ENCODE measurements at places on chromosomes 1 and 21.

DNA sequence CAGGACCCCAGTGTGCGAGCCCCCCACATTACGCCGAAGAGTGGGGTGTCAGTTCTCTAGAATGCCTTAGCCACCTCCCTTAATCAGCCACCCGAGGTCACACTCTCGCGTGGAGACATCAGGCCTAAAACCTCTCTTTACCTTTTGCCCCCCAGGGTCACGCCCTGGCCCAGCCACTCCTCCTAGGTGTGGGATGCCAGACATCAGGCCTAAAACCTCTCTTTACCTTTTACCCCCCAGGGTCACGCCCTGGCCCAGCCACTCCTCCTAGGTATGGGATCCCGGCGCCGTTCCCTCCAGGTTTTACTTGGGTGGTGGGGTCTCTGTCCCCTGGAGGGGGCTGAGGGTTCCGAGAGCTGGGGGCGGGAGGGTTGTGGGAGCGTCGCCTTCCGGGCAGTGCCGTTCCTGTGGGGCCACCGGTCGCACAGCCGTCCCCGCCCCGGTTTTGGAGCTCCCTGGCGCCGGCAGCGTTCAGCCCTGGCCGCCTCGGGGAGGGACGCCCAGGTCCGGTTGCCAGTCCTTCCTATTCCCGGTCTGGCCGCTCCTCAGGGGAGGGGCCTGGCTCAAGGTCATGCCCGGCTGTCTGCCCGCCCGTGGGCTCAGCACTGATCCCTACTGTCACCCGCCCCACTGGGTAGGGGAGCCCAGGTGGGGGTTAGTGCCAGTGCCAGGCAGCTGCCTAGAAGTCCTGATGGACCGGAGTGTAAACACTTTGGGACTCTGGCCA is 882 bp downstream of the VPS13D start:
- no peak for DNase-seq

DNA sequence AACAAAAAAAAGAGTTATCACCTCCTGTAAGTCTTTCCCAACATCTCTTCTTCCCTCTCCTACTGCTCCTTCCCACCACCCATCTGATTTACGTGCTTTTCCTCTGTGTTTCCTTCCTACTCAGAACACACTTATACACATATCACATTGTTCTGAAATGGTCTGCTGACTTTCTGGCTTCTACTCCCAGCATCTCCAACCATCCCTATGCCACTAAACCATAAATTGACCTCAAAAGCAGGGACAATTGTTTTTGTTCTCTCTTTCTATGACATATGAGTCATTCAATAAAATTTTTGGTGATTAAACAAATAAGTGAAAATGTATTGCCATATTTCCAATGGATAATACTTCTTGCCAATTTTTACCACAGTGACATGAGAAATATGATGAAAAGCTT is 8.2 kb downstream of the GOLPH3L start:
- DNase-seq = no peak

DNA sequence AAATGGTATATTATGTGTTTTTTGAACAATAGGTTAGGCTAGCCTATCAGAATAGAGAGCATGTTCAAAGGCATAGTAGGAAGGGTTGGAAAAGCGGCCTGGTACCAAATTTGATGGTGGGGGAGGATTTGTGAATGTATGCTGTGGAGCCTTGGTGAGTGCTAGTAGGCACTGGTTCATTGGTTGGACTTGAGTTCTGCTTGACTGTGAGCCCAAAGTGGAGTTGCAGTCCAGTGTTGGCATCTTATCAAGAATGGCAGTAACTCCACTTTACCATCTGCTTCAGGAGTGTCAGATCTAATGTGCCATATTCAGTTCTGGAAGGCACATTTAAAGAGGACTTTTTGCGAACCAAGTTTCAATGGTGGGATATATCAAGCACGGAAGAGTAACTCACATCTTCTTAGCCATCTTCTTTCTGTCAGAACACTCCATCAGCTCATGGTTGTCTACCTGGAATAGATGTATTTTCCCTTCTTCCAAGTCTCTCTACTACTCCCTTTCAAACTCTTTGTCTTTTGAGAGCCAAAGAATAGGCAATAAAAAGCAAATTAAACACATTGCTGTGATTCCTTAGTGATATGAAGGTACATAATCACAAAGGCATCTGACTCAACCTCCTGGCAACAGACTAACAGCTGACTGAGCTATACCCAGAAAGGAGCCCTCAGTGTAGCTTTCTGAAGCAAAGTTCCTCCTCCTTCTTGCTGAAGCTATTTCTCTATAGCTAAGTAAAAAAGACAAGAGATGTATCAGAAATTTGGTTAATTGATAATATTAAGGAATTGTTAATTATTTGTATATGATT is 21.7 kb downstream of the LRRC8B start:
- peak; percentile 44 for DNase-seq

GRCh38 chr1:77336729-77337128 is 54.9 kb downstream of the AK5 start:
- DNase-seq = peak; percentile 17

DNA sequence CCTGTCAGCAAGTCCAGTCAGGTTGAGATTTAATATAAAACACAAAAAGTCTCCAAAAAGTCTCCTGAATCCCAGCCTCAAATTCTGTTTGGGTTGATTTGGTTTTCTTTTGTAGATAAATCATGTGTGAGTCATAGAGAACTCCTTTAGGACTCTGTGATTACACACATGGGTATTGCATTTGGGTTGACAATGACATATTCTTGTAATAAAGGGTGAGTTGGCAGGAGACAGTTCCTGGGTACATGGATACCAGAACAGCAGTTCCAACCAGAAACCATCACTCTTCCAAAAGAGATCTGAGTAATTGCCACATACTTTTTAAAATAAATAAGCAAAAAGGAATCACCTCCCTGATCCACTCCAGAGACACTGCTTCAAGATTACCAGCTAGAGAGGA is 8.9 kb downstream of the CR2 start:
- peak; percentile 59 for DNase-seq

DNA sequence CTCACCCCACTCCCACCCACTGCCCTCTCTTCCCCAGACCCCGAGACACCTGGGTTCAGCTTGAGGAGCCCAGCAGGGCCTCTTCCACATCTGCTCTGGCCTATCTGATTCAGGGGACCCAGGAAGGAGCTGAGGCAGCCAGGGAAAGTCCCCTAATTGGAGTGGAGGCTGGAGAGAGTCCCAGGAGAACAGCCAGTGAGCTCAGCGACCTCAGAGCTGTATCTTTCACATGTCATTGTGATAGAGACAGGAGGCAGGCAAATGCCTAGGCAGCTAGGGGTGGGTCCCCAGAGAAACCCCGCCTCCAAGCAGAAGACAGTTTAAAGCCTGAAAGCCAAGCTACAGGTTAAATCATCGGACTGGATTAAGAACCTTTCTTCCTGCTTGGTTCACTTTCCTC is 122.7 kb downstream of the MATN1 start:
- no peak for DNase-seq

DNA sequence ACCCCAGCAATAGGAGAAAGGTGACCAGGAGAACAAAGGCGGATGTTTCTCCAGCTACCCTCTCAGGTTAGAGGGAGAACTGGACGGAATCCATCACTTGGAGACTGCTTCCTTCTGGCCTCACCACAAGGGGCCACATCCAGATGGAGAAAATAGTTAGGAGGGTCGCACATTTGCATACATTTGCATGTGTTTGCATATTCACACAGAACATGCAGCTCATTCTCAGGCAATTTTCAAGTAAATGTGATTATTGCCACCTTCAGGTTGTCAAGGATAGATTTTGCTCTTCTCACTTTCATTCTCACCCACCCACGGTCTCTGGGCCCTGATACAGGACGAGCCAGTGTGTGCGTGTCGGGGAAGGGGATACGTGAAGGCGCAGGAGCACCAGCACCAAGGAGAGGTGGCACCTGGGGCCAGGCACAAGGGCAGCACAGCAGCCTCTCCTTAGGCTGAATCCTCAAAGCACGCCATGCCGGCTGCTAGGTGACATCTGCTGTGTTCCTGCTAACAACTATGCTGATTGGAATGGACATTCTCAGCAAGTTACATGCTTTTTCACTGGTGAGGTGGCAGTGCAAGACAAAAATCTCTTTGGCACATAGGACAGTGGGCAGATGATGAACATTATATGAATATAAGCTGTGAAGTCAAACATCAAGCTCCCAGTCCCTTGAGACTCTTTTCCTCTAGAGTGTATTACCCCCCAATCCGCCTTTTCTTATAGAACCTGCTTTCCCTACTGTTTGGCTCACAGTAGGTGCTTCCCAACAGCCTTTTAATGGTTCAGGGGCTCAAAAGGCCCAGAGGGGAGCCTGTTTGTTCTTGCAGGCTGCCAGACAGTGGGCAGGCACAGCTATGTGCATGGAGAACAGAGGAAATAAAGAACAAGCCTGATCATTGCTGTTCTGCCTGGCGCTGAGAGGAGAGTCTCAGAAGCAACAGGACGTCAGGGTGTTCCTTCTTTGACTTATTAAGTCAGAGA is 14.3 kb downstream of the ACKR1 start:
- no peak for DNase-seq

- DNase-seq = no peak
Observed at GRCh38 chr1:15736892-15737261, 819 bp downstream of the SLC25A34 start.

GRCh38 chr21:38861989-38862683 is 56.4 kb downstream of the ETS2 start:
- peak; percentile 47 for DNase-seq

- DNase-seq = no peak
Observed at GRCh38 chr1:230102046-230102445, 35.0 kb downstream of the GALNT2 start.

- DNase-seq = no peak
Observed at GRCh38 chr1:164704954-164705353, 146.0 kb downstream of the PBX1 start.

- DNase-seq = no peak
Observed at GRCh38 chr1:159239551-159240220, 35.0 kb downstream of the ACKR1 start.

GRCh38 chr1:1212780-1213344 is 1.1 kb downstream of the TNFRSF4 start:
- DNase-seq = no peak

DNA sequence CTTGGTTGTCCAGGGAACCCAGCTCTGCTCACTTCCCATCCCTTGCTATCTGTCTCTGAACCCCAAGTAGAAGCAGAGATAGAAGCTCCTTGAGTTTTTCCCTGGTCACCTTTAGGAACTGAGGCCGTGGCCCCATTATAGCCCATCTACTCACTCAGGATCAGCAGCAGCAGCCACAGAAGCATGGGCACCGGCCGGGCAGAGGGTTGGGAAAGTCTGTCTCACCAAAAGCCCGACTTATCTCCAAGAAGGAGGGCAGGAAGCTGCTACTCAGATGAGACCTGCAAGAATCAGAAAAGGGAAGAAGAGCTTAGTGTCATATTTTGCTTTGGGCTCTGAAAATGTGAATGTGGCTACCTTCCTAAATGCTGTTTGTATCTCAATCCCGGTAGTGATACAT is 264 bp downstream of the FCRL3 start:
- DNase-seq = no peak

GRCh38 chr1:7620196-7620595 is 150.9 kb upstream of the VAMP3 start:
- no peak for DNase-seq

- no peak for DNase-seq
Observed at GRCh38 chr1:1899266-1899966, 8.5 kb upstream of the GNB1 start.

- peak; percentile 81 for DNase-seq
Observed at GRCh38 chr1:12436817-12437599, 181.0 kb downstream of the DHRS3 start.

DNA sequence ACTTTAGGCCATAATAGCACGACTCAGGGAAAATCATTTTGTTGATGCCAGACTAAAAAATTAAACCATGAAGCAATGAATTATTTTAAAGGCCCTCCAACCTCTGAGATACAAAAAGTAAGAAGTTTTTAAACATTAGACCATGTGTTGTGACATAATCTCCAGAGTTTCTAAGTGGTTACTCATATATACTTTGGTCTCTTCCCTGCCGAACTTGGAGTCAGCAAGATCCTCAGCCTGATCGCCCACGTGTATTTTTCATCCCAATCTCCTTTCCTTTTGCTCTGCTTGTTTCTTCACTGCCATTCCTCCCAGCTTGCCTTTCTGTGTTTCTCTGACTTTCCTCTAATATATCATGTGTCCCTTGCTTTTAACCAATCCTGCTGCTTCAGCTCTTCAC is 3.8 kb downstream of the ARV1 start:
- peak; percentile 67 for DNase-seq

DNA sequence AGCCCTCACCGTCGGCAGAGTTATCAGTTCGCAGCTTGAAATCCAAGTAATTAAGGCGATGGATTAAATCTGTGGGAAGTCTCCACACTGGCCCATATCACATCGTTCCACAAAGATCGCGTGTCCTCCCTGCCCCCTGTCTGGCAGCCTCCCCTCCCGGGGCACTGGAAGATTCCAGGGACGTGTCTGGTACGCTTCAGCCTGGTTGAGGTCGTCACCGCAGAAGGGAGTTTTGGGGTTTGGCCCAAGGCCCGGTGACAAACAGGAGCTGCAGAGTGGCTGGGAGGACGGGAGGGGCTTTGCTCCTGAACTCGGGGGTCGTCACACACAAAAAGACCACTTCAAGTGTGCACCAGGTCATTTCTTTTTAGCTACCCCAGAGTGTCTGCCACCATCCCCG is 51.1 kb downstream of the PRDM16 start:
- peak; percentile 43 for DNase-seq

DNA sequence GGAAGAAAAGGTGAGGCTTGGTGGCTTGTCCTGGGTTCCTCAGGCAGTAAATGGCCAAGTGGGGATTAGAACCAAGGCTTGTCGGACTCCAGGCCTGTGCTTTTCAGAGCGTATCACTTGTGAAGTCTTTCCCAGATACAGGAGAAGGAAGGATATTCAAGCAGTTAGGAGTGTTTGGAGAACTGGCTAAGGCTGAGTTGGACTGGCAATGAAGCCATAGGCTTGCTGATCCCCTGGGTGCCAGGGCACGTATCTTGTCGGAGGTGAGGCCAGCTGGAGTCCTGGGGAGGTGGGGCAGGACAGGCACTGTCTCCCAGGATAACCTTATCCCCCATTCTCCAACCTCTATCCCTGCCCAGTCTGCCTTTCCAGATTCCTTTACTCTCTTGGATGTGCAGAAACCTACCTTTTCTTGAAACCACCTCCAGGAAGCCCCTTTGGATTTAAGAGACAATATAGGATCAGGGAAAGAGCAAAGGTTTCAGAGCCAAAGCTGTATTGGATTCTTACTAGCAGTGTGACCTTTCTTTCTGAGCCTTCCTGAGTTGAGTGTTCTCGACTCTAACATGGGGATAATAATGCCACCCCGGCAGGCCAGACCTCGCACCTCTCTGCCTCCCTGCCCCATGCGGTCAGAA is 18.2 kb downstream of the WNT4 start:
- DNase-seq = no peak

DNA sequence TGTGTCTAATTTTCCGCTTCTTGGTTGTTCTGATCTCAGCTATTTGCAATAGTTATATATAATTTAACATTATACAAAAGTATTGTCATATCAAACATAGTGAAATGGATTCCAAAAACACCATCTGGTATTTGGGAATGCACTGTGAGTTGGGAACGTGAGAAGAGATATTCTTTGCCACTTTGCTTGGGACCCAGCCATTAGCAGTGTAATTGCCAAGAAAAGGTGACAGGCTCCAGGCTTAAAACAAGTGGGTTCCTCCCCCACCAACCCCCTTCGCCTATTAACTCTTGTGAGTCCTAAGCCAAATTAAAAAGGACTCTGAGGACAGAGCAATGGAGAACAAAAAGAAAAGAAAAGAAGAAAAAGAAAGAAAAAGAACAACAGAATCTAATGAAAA is 186.7 kb upstream of the NFIA start:
- DNase-seq = no peak

- no peak for DNase-seq
Observed at GRCh38 chr1:40880813-40881549, 18.8 kb upstream of the CITED4 start.
